ENCODE measurements at places on chromosomes 1 and 21.
A peak's percentile ranks its signal among the peaks of the same experiment; 100 is the strongest.

- no peak for DNase-seq
These were observed 261.5 kb downstream of the GPATCH2 start for GRCh38 chr1:217369271-217369981.

GRCh38 chr1:85480566-85480965 lies 15.6 kb upstream of the DDAH1 start:
- DNase-seq: no peak

DNA sequence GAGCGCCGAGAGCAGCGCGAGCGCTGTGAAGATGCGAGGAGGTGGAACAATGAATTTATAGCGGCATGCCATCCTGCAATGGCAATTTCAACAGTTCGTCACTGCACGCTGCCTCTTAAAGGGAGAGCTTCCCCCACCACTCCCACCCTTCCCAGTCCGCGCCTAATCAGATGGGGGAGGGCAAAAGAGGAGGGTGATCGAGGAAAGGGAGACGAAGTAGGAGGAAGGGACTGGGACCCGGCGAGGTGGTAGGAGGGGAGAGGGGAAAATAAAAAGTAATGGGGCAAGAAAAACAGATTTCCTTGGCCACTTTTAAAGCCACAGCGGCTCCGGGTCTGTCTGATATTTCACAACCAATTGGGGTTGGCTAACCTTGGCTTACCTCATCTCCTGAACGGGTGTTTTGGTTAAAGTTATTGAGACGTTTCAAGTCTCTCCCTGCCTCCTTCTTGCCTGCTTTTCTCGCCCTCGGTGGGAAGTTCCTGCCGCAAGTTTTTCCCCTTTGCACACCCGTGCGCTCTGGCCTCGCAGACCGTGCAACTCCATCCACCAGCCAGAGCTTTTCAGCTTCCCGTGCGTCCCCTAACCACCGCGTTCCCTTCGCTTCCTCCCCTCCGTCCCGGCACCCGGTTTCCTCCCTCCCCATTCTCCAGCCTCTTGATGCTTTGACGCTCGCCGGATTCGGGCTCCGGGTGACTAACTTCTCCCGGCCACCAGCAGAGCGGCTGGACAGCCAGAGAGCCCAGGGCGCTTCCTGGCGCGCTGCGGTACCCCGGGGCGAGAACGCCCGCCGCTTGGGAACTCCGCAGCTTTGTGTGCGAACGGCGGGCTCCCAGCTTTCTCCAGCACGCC lies at the start of gene ADAMTS5:
ADAMTS5 (minus strand) TSS at position 27 of the 852 bp plus-strand sequence. CDS start 697 bp downstream, outside the sequence.
- no peak for DNase-seq

- no peak for DNase-seq
These were observed 7.6 kb downstream of the RNF19B start for GRCh38 chr1:32957017-32957416.

- no peak for DNase-seq
These were observed 77.2 kb upstream of the PPP2R5A start for GRCh38 chr1:212207822-212208520.

DNA sequence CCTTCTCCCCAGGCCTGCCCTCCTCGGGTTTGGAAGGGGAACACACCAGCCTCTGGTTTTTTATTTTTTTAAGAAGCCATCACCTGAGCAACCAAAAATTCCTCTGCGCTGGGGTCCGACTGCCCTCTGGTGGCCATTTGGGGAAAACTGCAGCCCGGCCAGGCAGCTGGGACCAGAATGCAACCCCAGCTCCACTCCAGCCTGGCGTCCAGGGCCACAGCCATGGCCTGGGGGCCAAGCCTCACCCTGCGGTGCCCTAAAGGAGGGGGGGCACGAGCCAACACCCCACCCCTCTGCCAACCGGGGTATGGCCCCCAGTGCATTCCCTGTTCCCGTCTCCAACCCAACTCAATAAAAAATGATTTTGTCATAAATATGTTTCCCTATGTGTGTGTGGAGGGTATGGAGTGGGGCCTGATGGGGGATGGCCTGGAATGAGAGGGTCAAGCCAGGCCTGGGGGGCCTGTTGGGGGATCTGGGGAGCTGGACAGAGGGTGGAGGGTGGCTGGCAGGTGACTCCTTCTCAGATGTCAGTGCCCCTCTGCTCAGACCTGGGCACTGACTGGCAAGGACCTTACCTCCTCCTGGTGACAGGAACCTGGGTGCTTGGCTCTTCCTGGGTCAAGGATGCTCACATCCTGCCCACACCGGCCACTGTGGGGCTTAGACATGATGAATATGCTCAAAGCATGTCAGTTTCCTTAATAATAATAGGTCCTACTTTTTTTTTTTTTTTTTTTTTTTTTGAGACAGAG lies 3.2 kb downstream of the GPR3 start:
- DNase-seq: peak; percentile 48

GRCh38 chr1:58618303-58618702 lies 41.3 kb upstream of the TACSTD2 start:
- no peak for DNase-seq

All from right lung (tissue), 10 donors.